SK-N-MC (cell line): ENCODE measurements at places on chromosomes 11 and 22.

GRCh38 chr22:35518811-35519210 lies 21.8 kb upstream of the RASD2 start:
- no peak for DNase-seq

DNA sequence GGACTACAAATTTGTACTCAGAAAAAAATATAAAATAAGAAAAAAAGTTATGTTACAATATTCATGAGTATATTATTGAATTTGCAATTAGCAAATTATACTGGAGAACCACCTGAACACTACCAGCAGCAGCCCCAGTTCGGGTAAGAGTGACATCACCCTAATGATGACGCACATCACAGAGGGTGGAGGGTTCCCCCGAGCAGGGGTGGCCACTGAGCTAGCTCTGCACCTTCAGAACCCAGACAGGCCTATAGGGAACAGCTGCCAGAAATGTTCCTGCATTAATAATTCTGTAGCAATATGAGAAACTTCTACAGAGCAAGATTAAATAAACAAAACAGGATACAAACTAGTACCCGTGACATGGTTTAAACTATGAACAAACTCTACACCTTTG lies 17.5 kb upstream of the ARAP1 start:
- no peak for DNase-seq

GRCh38 chr11:128596250-128596649 lies 8.9 kb upstream of the ETS1 start:
- no peak for DNase-seq

DNA sequence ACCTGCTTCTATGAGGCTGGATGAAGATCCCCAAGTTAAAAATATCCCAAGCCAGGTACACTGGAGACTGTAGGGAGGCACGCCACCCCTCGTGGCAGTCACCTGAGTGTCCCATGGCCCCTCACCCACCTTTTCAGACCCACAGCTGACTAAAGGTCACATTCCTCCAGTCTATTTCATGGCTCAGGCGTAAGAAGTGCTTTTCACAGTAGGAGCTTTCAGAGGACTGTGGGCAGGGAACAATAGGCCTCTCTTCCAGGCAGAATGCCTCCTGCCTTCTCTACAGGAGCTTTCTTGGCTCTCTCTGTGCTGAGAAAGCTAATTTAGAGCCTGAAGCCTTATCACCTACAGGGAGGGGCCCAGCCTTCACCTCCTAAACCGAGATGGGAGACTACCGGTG lies 73.8 kb downstream of the C11orf58 start:
- DNase-seq = no peak

GRCh38 chr11:64101461-64101860 lies 64.5 kb downstream of the MACROD1 start:
- DNase-seq = no peak

DNA sequence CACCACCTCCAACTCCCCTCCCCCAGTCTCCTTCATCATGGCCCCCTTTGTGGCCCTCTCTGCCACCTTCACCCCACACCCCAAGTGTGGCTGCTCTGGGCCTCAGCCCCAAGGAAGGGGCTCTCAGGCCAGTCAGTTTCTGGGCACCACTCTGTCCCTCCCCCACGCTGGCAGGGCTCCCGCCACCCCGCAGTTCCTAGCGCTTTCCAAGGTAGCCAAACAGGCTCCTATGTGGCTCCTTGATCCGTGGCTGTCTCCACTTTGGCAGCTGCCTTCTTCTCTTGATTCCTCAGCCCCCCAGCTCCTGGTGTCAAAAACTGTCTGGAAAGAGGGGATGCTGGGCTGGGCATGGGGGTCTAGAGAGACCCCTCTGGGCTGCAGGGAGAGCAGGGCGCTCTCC lies 10.4 kb upstream of the CACNA1I start:
- DNase-seq = no peak

DNA sequence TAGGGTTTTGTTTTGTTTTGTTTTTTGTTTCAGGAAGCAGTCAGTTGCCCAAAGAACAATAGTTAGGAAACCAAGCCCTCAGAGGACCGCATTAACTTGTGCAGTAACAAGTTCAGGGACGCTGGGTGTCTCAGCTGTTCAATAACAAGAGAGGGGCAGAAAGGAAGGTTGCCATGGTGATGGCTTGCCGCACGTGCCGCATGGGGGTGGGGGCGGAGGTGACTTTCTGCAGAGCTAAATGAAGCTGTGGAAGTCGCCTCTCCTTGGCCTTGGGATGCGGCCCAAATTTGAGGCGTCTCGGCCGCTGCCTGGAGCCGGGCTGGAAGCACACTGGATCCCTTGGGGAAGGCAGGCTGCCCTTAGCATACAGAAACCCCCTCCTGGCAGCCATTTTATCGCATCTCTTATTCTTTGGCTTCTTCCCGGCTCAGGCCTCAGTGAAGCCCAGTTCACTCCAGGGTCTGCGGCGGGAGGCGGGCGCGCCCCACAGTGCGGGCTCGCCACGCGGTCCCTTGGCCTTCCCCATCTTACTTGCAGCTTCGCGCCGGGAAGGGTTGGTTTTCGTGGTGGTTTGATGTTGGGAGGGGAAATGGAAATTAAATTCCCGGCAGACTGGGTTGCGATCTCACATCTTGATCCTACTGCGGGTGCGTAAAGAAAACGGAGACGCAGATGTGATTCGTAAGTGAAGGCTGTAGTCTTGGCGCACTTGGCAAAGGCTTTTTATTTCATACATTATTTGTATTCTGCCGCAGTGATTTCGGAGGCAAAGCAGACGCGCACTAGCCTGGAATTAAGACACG lies 94.3 kb downstream of the SLC17A6 start:
- DNase-seq = no peak

GRCh38 chr22:41237036-41237706 lies 3.6 kb downstream of the CHADL start:
- DNase-seq = no peak

DNA sequence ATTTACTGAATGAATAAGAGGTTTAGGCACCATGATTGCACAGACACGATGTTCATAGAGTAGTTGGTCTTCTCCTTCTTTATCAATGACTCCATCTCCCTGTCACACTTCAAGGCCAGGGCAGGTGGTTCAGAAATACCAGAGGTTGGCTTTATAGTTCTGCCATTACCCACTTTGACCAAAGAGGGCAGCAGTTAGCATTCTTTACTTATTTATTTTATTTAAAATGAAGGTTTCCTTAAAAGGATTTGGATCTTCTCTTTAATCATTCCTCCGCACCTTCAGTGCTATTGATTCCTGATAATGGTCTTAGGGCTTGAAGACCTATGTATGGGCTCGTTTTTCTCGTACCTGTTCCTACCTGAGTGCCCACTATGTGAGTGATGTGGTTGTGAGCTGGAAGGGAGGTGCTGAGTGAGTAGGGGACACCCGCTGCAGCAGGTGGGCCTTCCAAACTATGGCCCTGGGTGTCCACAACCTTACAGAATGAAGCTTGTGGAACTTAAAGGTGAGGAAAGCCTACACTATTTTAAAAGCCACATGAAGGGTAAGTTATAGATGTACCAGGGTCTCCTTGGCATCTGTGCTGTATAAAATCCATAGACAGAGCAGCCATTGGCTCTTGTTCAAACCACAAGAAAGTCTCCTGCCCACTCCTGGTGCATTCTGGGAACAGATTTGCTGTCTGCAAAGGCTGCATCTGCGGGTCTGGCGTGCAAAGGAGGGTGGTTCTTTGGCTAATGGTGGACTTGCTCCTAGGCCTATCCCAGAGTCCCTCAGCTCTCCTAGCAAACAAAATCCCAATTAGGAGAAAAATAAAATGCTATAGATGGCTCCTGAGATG lies 35.0 kb downstream of the TIMP3 start:
- DNase-seq = no peak
